ENCODE measurements at places on chromosomes 7 and 10. TPM values are rescaled to one million over a fixed set of nuclear protein-coding genes. Genes with fewer than 3 reads are reported as not detected.
A peak's percentile ranks its signal among the peaks of the same experiment; 100 is the strongest.

Gene OPN1SW
- not detected for total RNA-seq

Gene FEZF1
- total RNA-seq, result 0.28 TPM

Gene GNGT1
- total RNA-seq, result not detected

Gene ERCC6
- 25.8 TPM for total RNA-seq

Gene FAM24B
- 2.7 TPM for total RNA-seq

Gene H2BK1
- total RNA-seq, result not detected

Gene ADAP1
- total RNA-seq, result 1.7 TPM

Gene PBLD
- 3.2 TPM for total RNA-seq

Gene RBP3
- total RNA-seq, result not detected

Gene NUDT5
- total RNA-seq, result 61.8 TPM

- no peak for DNase-seq
- H3K36me3 ChIP-seq, result peaks cover 8% of the 10 kb centered on the region
- peaks cover 12% of the 10 kb centered on the region for H3K4me1 ChIP-seq
- H3K4me3 ChIP-seq, result no peak overlapping the region
- peaks cover 6% of the 10 kb centered on the region for H3K27me3 ChIP-seq
These were observed 7.4 kb downstream of the TTYH3 start for GRCh38 chr7:2639181-2639681.

DNA sequence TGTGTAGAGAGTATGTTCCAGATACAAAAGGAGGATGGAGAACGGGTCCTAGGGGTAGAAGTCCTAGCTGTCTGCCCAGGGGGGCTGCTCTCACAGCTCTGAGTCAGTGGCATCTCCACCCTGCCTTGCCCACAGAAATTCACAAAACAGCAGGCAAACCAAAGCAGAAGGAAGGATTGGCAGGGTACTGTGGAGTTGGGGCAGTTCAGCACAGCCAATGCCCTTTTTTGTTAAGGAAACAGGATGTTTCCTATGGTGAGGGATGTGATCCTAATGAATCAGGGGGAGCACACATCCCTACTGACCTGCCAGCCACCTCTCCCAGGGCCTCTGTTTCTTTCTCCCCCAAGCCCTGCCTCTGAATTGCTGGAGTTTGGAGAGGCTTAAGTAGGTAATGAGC is 457.6 kb downstream of the PLXNA4 start:
- no peak overlapping the region for H3K27ac ChIP-seq
- no peak overlapping the region for H3K4me3 ChIP-seq
- peaks cover 2% of the 10 kb centered on the region for H3K27me3 ChIP-seq
- no peak for DNase-seq

DNA sequence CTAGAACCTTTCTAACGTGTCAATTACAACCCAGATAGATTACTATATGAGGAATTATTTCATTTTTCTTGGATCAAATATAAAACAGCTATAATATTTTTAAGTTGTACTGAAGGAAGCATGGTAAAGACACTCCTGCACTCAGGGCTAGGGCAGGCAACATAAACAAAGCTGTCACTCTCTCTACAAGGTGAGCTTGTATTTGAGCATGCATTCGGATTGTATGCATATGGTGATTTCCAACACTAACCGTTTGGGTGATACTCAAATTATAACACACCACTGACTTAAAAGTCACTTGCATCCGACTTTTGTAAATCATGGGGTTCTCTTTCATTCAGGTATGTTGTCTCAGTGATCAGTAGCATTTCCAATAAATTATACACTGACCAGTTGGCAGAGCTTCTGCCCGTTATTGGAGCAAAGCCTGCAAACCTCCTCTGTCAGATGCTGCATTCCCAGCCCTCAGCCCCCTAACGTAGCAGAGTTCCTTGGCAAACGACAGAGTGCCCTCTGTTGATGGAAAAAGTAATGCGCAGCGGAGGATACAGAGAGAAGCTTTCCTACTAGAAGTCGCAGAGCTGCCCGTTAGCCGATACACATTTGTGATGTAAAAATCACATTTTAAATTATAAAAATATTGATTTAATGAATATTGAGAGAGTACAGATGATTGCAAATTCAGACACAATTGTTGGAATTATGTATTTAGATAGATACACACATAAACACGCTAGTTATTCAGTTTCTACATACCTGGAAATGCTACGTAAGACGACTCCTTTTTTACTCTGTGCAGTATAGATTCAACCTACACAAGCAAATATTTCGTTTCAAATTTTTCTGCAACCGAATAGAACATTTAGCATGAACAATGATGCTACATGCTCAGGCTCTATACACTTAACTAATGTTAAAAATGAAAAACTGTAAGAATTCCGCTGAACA is 173.9 kb upstream of the SP4 start:
- H3K4me3 ChIP-seq, result no peak overlapping the region
- no peak overlapping the region for H3K27ac ChIP-seq
- DNase-seq, result peak; percentile 76
- H3K36me3 ChIP-seq, result no peaks in the 10 kb centered on the region
- no peaks in the 10 kb centered on the region for H3K4me1 ChIP-seq
- H3K27me3 ChIP-seq, result no peaks in the 10 kb centered on the region

- no peaks in the 10 kb centered on the region for H3K27me3 ChIP-seq
- H3K36me3 ChIP-seq, result peaks cover 3% of the 10 kb centered on the region
- no peak overlapping the region for H3K27ac ChIP-seq
- H3K4me1 ChIP-seq, result peaks cover 21% of the 10 kb centered on the region
These were observed 28.4 kb upstream of the MRC1 start for GRCh38 chr10:17780727-17781126.

GRCh38 chr10:17406036-17406834 is 48.2 kb downstream of the ST8SIA6 start:
- no peak for DNase-seq
- peaks cover 11% of the 10 kb centered on the region for H3K4me1 ChIP-seq
- H3K4me3 ChIP-seq, result no peak overlapping the region
- peak overlapping the region; percentile 57 for H3K27ac ChIP-seq
- H3K36me3 ChIP-seq, result no peaks in the 10 kb centered on the region

DNA sequence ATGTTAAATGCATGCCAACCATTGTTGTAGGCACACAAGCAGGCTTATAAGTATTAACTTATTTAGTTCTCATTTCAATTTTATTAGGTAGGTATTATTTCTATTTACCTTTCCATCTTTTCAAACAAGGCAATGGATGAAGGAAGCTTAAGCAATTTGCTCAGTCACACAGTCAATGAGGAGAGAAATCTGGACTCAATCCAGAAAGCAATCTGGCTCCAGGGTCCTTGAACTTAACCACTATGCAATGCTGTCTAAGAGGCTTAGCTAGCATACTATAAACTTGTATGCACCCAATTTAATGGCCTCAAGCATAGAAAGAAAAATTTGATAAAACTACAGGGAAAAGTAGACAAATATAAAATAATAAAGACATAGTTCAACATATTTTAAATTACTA is 88.6 kb downstream of the VWDE start:
- no peak overlapping the region for H3K4me3 ChIP-seq
- no peaks in the 10 kb centered on the region for H3K36me3 ChIP-seq
- no peaks in the 10 kb centered on the region for H3K27me3 ChIP-seq
- no peak for DNase-seq
- H3K27ac ChIP-seq, result no peak overlapping the region

DNA sequence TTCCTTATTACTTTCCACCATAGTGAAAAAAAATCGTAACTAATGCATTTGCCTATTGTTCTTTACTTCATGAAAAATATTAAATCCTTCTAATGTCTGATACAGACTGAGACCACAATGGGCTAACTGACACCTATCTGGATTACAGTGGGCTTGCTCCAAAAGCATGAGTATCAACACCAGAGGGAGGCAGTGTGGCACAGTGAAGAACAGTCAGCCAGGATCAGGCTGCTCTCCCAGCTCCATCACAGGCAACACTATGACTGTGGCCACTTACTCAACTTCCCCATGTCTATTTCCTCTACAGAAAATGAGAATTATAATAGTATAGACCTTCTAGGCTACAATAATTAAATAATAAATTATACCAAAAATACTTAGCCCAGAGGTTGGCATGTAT is 97.2 kb downstream of the SLC25A13 start:
- H3K27me3 ChIP-seq, result no peaks in the 10 kb centered on the region
- peaks cover 8% of the 10 kb centered on the region for H3K36me3 ChIP-seq
- H3K4me3 ChIP-seq, result no peak overlapping the region
- peak; percentile 42 for DNase-seq

GRCh38 chr10:52313933-52314821 is at the start of gene DKK1:
DKK1 (plus strand) TSS chr10:52314281; CDS start chr10:52314435, 154 bp downstream.
- peak; percentile 80 for DNase-seq
- no peaks in the 10 kb centered on the region for H3K36me3 ChIP-seq
- peaks cover 6% of the 10 kb centered on the region for H3K27me3 ChIP-seq

- DNase-seq, result no peak
- no peak overlapping the region for H3K27ac ChIP-seq
- H3K27me3 ChIP-seq, result peaks cover 2% of the 10 kb centered on the region
- H3K36me3 ChIP-seq, result peaks cover 44% of the 10 kb centered on the region
These were observed 15.4 kb downstream of the SEC24C start for GRCh38 chr10:73759512-73760115.

DNA sequence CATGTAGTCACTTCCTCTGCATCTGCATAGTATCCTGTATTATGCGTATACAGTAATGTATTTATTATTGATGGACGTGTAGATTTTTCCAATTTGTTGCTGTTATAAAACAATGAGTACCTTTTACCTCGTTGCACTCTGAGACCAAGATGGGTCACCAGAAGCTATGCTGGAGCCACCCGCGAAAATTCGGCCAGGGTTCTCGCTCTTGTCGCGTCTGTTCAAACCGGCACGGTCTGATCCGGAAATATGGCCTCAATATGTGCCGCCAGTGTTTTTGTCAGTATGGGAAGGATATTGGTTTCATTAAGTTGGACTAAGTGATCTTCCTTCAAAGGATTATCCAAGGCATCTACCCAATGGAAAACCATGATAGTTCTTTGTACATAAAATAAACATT is 1.0 kb downstream of the PSMC2 start:
- H3K4me1 ChIP-seq, result peaks cover 40% of the 10 kb centered on the region
- DNase-seq, result no peak
- H3K27me3 ChIP-seq, result peaks cover 3% of the 10 kb centered on the region
- peak overlapping the region; percentile 98 for H3K4me3 ChIP-seq

DNA sequence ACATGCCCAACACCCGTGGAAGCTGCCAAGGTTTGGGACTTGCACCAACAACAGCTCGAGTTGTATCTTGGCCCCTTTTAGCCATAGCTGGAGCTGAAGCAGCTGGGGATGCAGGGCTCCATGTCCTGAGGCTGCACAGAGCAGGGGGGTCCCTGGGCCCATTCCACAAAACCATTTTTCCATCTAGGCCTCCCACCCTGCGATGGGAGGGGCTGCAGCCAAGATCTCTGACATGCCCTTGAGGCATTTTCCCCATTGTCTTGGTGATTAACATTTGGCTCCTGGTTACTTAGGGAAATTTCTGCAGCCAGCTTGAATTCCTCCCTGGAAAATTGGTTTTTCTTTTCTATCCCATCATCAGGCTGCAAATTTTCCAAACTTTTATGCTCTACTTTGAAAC is 637.8 kb upstream of the VSTM2A start:
- DNase-seq, result no peak
- H3K4me3 ChIP-seq, result no peak overlapping the region
- H3K36me3 ChIP-seq, result no peaks in the 10 kb centered on the region
- H3K27ac ChIP-seq, result no peak overlapping the region

- no peaks in the 10 kb centered on the region for H3K36me3 ChIP-seq
- H3K27me3 ChIP-seq, result peaks cover 1% of the 10 kb centered on the region
- peaks cover 13% of the 10 kb centered on the region for H3K4me1 ChIP-seq
These were observed at the start of gene MACC1 for GRCh38 chr7:20217193-20217948. MACC1 (minus strand) TSS chr7:20217384; CDS start chr7:20161862, 55,522 bp downstream.

DNA sequence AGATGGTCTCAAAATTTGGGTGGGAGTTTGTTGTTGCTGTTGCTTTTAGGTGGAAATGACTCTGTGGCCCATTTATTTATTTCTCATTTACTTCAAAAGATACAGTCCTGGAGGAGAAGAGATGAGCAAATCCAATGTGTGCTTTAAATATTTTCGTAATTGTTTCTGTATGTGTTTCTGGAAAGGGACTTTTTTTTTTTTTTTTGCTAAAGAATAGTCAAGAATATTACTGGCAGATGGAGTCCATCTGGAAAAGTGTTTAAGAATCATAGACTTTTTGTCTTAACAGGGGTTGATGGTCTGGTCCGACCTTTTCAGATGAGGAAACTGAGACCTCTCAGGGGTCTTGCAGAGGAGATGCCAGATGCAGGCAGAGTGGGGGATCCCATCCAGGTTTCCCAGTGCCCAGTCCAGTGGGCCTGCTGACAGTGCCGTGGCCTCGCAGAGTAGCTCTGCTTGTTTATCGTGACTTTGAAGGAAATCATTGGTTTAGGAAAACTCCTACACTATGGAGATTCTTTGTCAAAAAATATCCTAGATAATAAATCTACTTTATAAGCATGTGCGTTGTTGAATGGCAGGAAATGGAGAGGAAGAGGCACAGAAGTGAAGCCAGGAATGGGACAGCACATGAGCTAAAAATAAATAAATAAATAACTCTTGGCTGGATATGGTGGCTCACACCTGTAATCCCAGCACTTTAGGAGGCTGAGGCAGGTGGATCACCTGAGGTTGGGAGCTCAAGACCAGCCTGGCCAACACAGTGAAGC is 164.3 kb upstream of the SVIL start:
- H3K27me3 ChIP-seq, result no peaks in the 10 kb centered on the region
- H3K27ac ChIP-seq, result no peak overlapping the region
- H3K4me3 ChIP-seq, result no peak overlapping the region
- DNase-seq, result no peak
- H3K36me3 ChIP-seq, result no peaks in the 10 kb centered on the region

GRCh38 chr7:157386979-157387800 is 50.4 kb downstream of the DNAJB6 start:
- peaks cover 5% of the 10 kb centered on the region for H3K4me1 ChIP-seq
- H3K4me3 ChIP-seq, result no peak overlapping the region
- peaks cover 28% of the 10 kb centered on the region for H3K36me3 ChIP-seq
- DNase-seq, result peak; percentile 88

DNA sequence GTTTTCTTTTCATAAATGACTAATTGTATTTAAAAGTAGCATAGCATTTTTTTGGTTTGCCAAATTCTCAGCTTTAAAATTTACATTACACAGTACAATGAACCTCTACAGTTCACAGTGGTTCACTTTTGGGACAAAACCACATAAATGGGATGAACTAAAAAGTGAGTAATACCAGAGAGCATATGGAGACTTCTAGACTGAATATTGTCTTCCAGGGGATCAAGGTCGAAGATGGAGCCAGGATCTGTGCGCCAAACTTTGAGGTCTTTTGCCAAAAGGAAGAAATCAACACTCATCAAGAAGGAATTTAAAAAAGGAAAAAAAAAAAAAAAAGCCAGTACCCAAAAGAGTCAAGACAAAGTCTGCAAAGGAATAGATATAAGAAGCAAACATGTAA is 87.5 kb downstream of the NEBL start:
- H3K4me1 ChIP-seq, result no peaks in the 10 kb centered on the region
- no peak overlapping the region for H3K4me3 ChIP-seq
- DNase-seq, result no peak
- no peak overlapping the region for H3K27ac ChIP-seq
- H3K27me3 ChIP-seq, result no peaks in the 10 kb centered on the region
- no peaks in the 10 kb centered on the region for H3K36me3 ChIP-seq

- no peak for DNase-seq
- H3K27me3 ChIP-seq, result peaks cover 8% of the 10 kb centered on the region
- H3K4me3 ChIP-seq, result no peak overlapping the region
- no peaks in the 10 kb centered on the region for H3K4me1 ChIP-seq
- no peaks in the 10 kb centered on the region for H3K36me3 ChIP-seq
These were observed 39.3 kb downstream of the LRRC18 start for GRCh38 chr10:48900371-48900801.
